Nephron progenitor cell (in vitro differentiated cells): ENCODE measurements at places on chromosomes 13 and 19.

DNA sequence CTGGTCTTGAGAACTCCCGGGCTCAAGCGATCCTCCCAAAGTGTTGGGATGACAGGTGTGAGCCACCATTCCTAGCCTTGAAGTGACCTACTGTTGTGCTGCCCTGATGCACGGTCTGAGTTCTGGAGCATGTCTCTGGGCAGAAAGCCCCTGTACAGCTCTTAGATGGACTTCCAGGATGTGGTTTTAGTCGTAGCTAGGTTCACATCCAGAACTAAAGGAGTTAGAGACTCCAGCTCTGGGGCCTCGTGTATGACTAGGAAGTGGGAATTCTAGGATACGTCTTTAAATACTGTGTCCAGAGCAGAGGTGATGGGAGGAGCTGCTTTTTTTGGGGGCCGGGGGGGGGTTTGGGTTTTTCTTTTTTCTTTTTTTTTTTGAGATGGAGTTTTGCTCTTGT, 12.2 kb downstream of the UPF1 start:
- DNase-seq = no peak

DNA sequence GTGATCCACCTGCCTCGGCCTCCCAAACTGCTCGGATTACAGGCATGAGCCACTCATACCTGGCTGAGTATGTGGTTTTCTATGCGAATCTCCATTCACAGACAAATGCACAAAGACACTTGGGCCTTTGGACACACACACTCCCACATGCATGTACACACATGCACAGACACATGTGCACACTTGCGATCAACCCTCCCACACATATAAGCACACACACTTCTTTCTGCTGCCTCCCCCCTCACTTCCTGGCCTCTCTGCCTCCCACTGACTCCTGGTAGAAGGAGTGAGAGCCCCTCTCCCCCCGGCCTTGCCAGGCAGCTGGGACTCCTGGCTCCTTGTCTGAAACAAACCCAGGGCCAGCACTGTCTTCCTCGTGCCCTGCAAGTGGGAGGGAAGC, 29.3 kb upstream of the PLEKHF1 start:
- DNase-seq = no peak

GRCh38 chr19:5349041-5349440, 8.4 kb upstream of the PTPRS start:
- no peak for DNase-seq

DNA sequence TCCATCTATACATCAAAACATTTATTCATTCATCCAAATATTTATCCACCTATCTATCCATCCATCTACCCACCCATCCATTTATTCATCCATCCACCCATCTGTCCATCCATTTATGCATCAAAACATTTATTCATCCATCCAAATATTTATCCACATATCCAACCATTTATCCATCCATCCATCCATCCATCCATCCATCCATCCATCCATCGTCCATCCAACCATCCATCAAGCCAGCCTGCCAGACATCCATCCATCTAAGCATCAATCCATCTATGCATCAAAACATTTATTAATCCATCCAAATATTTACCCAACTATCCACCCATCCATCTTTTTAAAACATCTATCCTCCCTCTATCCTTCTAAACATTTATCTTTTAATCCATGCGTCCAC, 62.2 kb downstream of the UNC13A start:
- no peak for DNase-seq

- no peak for DNase-seq
These were observed 42.6 kb downstream of the CRTC1 start for GRCh38 chr19:18725841-18726770.

- no peak for DNase-seq
These were observed 53.3 kb downstream of the OXGR1 start for GRCh38 chr13:96940961-96941360.

GRCh38 chr19:378706-379105, 30.2 kb downstream of the C2CD4C start:
- no peak for DNase-seq

DNA sequence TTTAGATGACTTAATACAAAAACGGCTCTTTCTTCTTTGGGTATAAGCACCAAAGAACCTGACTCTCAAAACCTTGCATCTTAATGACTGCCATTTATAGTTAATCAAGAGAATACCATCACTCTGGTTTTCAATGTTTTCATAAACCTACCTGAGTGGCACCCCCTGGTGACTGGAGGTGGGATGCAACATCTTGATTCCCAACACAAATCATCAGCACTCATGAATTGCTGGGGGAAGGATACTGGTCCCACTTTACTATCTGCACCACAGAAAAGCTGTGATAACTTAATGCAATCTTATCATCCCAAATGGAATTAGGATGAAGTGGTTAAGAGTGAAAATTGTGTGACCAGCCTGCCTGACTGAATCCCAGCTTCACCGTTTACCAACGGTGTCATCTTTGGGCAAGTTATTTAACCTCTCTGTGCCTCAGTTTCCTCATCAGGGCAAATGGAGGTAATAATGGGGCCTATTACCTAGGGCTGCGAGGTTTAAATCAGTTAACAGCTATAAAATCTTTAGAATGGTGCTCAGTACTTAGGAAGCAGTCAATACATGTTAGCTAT, 366.4 kb downstream of the KLF12 start:
- DNase-seq = no peak

GRCh38 chr19:16022681-16023080, 53.6 kb upstream of the TPM4 start:
- no peak for DNase-seq

DNA sequence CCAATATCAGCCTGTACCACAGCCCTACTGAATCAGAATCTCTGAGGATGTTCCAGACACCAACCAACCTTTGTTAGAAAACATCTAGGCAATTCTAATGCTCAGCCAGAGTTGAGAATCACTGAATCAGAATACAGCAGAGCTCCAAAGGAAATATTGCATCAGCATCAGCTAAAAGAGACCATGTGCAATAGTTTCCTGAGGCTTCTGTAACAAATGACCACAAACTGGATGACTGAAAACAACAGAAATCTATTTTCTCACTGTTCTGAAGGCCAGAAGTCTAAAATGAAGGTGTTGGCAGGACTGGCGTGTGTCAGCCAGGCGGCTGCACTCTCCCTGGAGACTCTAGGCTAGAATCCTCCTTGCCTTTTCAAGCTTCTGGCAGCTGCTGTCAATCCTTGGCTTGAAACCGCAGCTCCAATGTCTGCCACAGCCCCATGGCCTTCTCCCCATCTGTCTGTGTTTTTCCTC, 1.2 kb upstream of the DCT start:
- DNase-seq = no peak

DNA sequence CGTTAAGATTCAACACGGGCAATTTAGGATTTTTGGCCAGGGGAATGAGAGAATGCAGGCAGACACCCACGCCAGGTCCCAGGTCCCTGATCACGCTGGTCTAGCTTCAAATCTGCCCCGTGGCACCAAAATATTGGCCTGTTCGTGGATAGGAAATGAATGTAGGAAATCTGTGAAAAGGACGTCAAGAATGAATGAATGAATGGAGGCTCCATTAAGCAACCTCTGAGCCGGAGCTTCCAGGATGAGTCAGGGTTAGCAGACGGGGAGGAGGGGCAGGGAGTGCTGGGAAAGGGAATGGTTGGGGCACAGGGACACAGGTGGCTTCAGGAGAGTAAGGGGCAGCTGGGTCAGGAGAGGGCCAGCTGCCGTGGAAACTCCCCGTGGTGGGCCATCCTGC, 4.2 kb downstream of the SULT2B1 start:
- DNase-seq = no peak

DNA sequence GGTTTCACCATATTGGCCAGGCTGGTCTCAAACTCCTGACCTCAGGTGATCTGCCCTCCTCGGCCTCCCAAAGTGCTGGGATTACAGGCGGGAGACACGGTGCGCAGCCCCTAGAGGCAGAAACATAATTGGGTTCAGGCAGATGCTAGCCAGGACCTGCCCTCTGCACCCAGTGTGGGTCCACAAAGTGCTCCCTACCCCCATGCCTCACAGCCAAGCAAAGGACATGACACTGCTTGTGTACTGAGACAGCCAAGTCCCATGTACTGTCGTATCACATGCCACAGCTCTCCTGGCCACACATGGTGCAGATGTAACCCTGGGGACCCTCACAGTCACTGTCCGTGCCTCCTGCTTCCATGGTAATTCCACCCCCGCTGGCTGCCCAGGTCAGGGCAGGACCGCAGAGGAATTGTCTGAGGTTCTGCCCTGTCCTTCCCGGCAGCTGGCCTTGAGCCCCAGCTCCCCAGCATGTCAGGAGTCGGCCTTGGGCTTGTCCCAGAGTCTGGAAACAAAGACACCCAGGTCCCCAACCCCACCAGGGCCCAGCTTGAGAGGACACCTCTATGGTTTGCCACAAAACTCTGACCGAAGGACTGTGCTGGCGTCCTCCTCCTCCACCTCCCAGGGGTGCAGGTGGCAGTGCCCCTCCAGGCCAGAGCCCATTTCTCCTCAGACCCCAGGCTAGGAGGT, 7.6 kb downstream of the PRR36 start:
- DNase-seq = no peak

GRCh38 chr19:55258476-55258827, 365 bp downstream of the PPP6R1 start:
- peak; percentile 50 for DNase-seq

DNA sequence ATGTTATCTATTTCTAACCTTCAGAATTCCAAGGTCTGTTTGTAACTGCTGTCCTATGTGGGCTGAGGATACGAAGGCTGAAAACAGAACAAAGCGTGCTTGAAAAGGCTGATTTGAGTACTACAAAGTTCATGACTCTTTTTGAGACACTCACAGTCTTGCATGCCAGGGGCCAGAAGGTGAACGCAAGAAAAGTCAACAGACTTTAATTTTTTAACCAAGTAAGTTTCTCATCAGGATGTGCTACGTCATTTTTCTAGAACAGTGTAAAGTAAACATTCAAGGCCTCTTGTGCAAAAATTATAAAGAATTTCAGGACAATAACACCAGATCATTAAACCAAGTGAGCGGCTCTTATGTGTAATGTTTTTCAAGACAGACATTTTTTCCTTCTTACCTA, 163.5 kb downstream of the COG6 start:
- no peak for DNase-seq

- DNase-seq = no peak
These were observed 853.2 kb downstream of the UQCRFS1 start for GRCh38 chr19:28359431-28360414.

- DNase-seq = peak; percentile 15
These were observed 51.5 kb downstream of the SKA3 start for GRCh38 chr13:21124852-21125251.

- DNase-seq = no peak
These were observed 606.7 kb upstream of the KLHL1 start for GRCh38 chr13:70714993-70715392.

GRCh38 chr19:919199-920050, 2.3 kb downstream of the KISS1R start:
- no peak for DNase-seq

DNA sequence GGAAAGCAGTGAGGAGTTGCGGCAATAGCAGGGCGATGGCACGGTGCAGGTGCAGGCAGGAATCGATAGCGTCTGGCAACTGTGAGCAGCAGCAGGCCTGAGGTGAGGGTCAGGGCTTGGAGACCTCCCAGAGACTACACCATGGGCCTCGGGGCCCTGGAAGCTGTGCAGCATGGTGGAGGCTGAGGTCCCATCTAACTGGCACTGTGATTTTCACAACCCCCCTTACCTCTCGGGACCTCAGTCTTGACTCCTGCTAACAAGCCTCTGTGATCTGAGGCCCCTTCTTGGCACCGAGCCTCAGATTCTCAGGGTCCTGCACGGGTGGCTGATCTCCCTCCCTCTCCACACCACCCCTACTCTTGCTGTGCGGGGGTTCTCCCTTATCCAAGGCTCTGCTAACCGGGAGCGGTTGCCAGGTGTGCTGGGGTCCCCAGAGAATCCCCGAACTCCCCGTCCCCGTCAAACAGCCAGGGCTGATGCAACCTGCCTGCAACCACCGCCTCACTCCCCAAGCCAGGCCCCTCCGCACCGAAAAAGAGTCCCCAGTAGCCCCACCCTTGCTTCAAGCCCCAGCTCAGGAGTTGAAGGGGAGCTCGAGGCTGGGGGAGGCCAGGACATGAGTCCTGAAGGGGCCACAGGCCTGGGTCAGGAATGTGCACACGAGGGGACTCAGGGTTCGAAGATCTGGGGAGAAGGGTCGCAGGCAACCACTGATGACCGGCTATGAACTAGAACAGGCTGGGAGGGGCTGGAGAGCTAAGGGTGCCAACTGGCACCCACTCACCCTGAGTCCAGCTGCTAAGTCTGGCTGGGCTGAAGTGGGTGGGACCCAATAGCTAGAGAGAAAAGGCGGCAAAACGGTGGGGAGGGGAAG, 4.8 kb upstream of the ATF5 start:
- no peak for DNase-seq

DNA sequence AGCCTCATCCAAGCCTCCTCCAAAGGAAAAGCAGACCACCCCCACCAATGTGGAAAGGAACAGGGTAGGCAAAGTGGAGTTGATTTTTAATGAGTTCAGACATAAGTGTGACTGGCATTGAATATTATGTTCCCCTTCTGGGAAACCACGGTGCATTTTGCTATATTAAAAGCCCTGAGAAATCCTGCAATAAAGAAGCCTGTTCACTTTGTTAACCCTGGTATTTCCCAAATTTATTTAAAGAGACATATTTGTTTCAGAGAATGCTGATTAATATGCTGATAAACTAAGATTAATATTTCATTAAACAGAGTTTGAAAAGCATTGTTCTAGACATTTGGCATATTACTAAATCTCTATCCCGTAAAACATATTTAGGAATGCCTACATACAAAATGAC, 151.4 kb downstream of the FGF14 start:
- no peak for DNase-seq

DNA sequence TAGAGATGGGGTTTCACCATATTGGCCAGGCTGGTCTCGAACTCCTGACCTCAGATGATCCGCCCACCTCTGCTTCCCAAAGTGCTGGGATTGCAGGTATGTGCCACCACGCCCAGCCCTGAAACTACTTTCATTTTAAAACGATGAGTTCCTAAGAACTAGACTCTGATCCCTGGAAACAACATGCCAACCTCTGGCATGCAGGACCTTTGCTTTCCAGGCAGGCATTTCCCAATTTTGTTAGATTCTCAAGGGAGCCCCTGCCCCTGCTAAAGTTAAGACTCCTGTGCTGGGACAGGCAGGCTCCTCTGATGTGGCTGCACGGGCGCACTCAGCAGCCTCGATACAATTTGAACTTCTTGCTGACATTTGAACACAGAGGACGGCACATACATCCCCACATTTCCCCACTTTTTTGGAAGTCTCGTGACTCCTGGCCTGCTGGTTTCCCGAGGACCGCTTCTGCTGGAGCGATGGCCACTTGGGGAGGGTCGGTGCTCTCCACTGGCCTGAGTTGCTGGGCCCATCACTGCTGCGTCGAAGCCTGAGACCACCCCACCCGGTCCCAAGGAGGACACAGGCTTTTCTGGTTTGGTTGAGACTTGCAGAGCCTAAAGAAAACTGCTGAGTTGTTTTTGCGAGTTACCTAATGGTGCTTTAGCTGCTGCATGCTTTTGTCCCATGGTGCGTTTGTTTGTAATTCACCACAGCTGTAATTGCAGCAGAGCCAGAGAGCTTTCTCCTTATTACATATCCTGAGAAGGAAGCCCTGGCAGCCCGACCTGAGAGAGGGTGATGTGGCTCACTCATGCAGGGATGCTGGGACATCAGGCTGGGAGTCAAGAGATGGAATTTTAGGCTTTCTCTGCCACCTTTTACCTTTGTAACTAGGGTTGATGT, 8.2 kb downstream of the ATP11A start:
- DNase-seq = no peak
